Thymus (tissue), 14 donors: ENCODE measurements at places on chromosomes 2 and 18. TPM values are rescaled to one million over a fixed set of nuclear protein-coding genes. Genes with fewer than 3 reads are reported as not detected.

- no peak for DNase-seq
- no peaks in the 10 kb centered on the region for H3K4me1 ChIP-seq
- H3K27ac ChIP-seq: no peak overlapping the region
- H3K4me3 ChIP-seq: no peak overlapping the region
Observed at GRCh38 chr2:191329841-191330240, 84.6 kb downstream of the MYO1B start.

- no peak overlapping the region for H3K4me3 ChIP-seq
- no peak for DNase-seq
- no peaks in the 10 kb centered on the region for H3K36me3 ChIP-seq
- H3K4me1 ChIP-seq: no peaks in the 10 kb centered on the region
- no peaks in the 10 kb centered on the region for H3K27me3 ChIP-seq
Observed at GRCh38 chr2:228602288-228602687, 420.8 kb upstream of the SPHKAP start.

Gene ASIC4
- polyA plus RNA-seq: 0.23 TPM

GRCh38 chr2:121666042-121666441 is 16.8 kb upstream of the CLASP1 start:
- peaks cover 9% of the 10 kb centered on the region for H3K4me1 ChIP-seq
- no peak overlapping the region for H3K27ac ChIP-seq
- H3K36me3 ChIP-seq: no peaks in the 10 kb centered on the region
- H3K4me3 ChIP-seq: no peak overlapping the region

DNA sequence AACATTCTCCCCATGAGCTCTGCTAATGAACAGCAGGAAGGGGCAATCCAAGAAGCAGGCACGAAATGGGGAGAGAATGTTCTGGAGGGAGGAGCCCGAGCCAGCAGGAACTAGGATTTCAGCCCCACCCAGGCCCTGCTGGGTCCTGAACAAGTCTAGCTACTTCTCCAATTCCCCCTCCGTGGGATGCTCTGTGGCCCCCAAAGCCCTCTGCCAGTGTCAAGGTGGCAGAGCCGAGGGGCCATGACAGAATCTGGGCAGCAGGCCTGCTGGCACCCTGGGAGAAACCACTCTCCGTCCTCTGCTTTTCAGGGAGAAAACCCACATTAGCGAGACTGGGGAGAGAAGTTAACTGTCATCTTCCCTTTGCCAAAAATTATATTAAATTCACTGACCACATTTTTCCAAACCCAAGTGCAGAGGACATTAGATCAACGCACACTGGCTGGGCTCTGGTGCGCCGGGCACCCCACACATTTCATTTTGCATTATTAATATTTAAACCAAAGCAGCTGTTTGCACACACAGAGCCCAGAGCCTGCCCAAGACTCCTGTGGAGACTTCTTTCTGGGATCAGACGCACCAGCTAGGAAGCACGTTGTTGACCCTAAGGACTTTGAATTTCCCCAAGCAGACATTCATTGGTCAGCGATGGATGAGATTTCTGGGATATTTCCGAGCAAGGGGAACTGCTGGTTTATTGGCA is 80.2 kb upstream of the PKDCC start:
- no peak overlapping the region for H3K4me3 ChIP-seq
- DNase-seq: no peak
- H3K36me3 ChIP-seq: no peaks in the 10 kb centered on the region
- no peaks in the 10 kb centered on the region for H3K27me3 ChIP-seq
- no peaks in the 10 kb centered on the region for H3K4me1 ChIP-seq

DNA sequence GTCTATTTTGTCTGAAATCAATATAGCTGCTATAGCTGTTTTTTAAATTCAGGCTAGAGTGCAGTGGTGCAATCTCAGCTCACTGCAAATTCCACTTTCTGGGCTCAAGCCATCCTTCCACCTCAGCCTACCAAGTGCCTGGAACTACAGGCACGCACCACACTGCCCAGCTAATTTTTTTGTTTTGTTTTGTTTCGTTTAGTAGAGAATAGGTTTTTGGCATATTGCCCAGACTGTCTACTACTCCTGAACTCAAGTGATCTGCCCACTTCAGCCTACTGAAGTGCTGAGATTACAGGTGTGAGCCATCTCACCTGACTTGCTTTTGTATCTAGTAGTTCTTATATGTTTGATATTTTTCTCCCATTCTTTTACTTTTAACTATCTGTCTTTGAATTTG is 259.7 kb downstream of the CDH19 start:
- H3K4me3 ChIP-seq: no peak overlapping the region
- no peaks in the 10 kb centered on the region for H3K27me3 ChIP-seq
- no peaks in the 10 kb centered on the region for H3K36me3 ChIP-seq
- no peak overlapping the region for H3K27ac ChIP-seq
- no peak for DNase-seq
- no peaks in the 10 kb centered on the region for H3K4me1 ChIP-seq

DNA sequence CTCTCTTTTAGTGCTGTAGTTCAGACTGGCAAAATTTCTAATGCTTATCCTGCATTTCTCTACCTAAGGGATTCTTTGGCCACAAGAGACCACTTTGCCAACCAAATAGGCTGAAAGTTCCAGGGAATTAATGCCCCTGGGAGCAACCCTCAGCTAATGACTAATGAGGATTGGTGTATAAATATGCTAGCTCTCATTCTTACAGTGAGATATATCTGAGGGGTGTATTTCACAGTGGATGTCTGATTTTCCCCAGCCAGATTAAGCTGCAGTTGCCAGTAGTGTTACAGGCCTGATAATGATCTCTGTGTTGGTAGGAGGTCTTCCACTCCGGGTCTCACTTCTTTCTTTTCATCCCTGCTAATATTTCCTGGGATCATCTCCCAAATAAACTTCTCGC is 90.4 kb downstream of the GULP1 start:
- H3K4me1 ChIP-seq: no peaks in the 10 kb centered on the region
- H3K27ac ChIP-seq: no peak overlapping the region
- no peaks in the 10 kb centered on the region for H3K27me3 ChIP-seq
- no peak overlapping the region for H3K4me3 ChIP-seq
- DNase-seq: no peak
- H3K36me3 ChIP-seq: no peaks in the 10 kb centered on the region

Gene SLC4A5
- polyA plus RNA-seq: 2.5 TPM

Gene TTL
- polyA plus RNA-seq: 18.7 TPM
